ENCODE measurements at places on chromosomes 12 and 14.

- DNase-seq: no peak
Measured at GRCh38 chr12:25644979-25645378, 91.9 kb upstream of the LMNTD1 start.

DNA sequence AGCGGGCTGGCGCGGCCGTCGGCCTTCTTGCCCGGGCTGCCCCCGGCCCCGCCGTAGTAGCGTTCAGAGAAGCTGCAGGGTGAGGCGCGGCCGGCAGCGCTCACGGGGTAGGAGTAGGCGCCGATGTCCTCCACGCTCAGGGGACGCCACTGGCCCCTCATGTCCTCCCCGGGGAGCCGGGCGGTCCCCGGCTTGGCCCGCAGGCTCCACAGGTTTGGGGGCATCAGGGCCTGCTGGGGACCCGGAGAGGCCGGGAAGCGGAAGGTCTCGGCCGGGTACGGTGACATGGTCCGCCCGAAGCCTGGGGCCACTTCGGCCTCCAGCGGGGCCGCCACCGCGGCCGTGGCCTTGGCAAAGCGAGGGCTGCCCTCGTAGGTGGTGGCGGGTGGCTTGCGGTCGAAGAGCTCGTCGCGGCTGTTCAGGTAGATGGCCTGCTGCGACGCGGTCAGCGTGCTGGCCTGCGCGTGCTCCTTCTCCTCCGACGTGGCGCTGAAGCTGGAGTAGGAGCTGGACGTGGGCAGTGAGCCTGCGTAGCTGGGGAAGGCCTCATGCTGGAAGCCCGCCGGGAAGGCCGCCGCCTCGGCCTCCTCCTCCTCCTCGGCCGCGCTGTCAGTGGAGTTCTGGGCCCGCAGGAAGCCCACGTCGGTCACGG, 48.7 kb downstream of the BEGAIN start:
- DNase-seq: no peak

DNA sequence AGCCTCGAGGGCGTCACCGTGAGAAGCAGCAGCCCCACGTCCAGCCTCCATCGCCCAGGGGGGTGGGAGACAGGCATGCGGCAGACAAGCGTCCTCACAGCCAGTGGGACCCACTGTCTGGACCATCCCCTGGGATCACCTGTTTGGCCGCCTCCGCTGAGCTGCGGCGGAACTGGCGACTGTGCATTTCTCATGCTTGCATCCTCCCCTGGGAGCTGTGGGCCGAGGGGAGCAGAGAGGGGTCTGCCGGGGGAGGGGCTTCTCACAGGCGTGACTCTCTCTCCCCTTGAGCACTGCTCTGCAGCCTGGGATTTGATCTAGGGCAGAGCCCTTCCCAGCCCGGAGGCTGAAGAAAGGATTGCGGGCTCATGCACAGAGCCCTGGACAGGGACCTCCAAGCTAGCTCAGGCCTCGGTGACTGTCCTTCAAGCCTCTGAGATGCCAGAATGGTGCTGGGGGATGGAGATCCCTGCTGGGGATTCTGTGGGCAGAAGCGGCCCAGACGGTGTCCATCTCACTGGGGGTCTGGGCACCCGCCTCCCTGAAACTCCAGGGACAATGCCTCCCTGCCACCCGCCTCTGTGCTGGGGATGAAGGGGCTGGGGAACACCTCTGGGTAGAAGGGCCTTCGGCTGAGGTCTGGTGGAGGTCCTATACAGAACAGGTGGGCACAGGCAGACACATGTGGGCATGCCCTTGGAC, 61.1 kb downstream of the PRIMA1 start:
- no peak for DNase-seq

DNA sequence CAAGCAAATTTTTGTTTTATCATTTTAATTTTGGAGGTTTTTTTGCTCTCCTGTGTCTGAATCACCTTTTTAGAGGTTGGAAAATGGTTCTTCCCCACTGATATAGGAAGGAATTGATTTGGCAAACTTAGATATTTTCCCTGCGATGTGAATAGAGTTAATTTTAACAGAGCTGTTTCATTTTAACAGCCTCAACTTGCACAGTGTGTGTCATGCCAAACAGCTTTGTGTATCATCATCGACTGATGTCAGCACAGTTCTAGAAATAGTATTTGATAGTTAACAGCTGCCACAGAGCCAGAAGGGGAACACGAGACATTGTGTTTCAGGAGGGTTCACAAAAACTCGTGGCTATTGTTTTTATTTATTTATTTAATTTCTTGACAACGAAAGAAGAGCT, 243.1 kb upstream of the FOXN3 start:
- peak; percentile 61 for DNase-seq

DNA sequence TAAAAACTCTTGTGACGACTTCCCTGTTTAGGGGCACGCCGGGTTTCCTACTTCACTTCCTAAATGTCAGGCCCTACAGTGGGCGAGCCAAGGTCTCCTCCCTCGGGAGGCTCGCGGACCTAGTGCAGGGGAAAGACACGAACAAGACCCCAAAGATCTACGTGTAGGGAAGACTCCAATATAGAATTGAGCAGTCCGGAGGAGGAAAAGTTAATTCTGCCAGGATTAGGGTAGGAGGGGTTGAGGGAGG, 564 bp downstream of the ATXN3 start:
- no peak for DNase-seq

GRCh38 chr12:27274706-27275105, 30.6 kb downstream of the STK38L start:
- DNase-seq: no peak
